ENCODE measurements at places on chromosomes 7 and 10.
A peak's percentile ranks its signal among the peaks of the same experiment; 100 is the strongest.

- DNase-seq: no peak
These were observed 27.1 kb downstream of the LRRC20 start for GRCh38 chr10:70355051-70356021.

DNA sequence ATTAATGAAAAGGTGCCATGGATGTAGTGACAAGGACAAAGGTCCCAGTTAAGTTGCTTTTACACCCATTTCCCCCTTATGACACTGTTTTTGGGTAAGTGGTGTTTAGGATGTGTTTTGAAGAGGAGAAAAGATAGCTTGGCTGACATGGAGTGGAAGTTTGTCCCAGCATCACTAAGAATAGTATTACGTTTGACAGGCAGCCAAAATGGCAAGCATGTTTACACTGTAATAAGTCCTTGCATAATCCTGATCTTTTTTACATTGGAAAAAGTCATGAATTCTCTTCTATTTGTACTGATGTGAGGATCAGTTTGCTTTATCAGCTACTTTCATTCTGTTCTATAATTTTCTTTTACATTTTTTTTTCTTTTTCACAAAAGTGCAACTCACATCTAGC lies 137.8 kb downstream of the CHRM2 start:
- DNase-seq: no peak

DNA sequence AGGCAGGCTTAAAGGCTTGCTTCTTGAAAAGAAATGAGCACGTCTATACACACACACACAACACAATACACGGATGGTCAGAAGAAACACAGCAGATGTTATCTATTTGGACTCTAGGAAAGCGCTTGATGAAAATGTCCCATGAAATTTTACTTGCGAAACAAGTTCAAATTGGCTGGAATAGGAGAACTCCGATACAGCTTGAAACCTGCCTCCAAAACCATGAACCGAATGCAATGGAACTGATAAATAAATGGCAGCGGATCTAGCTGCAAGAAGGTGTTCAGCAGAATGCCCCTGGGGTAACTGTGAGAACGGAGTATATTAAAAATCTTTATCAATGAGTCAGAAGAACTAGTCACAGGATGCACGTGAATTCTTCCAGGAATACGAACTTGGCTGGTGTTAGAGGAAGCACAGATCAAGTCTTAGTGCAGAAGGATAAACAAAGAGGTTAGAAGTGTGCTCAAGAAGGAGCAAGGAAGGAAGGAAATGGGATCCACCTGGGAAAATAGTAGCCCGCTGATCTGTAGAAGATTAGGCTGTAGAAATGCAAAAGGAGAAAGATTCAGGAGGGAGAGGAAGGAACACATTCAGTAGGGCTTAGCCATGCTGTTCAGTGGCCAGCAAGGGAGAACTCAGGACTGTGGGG lies 142.0 kb upstream of the PRKCQ start:
- DNase-seq: no peak

DNA sequence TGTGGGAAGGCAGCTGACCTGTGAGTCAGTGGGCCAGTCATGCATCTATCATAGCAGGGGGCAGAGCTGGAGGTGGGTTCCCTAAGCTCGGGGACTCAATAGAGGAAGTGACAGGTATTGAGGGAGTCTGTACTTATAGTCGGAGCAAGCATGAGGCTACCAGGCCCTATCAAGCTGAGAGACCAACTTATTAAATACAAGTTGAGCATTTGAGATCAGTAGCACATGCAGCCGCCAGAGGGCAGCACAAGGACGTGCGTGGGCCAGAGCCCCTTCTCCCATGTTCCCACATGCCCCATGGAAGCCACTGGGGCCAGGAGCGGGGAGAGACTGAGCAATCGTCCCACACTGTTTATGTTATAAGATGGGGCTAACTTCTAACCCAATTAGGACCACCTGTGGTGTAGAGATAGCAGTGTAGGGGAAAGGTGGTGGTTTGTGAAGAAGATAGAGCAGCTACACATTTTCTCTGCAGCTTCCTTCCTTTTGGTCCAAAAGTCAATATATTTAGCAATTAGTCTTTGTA lies 13.0 kb upstream of the STK31 start:
- DNase-seq: peak; percentile 77

- peak; percentile 79 for DNase-seq
These were observed 6.4 kb downstream of the CDHR1 start for GRCh38 chr10:84200537-84201243.

GRCh38 chr10:75978213-75978612 lies 546.8 kb downstream of the LRMDA start:
- no peak for DNase-seq

DNA sequence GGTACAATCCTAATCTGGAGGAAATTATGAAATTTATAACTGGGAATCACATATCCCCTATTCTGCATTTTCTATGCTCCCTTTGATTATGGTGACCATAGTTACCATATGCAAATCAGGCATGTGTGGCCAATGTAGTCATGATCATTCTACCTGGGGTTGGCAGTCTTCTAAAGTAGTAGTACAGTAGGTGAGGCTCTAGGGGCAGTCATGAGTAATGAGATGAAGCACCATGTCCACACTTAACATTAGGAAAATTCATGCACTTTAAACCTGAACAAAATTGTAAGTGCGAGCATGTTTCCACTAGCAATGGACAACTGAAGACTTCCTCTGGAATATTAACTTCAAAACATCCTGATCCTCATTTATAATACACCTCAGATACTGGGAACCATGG lies 545.9 kb downstream of the SUGCT start:
- DNase-seq: peak; percentile 23

DNA sequence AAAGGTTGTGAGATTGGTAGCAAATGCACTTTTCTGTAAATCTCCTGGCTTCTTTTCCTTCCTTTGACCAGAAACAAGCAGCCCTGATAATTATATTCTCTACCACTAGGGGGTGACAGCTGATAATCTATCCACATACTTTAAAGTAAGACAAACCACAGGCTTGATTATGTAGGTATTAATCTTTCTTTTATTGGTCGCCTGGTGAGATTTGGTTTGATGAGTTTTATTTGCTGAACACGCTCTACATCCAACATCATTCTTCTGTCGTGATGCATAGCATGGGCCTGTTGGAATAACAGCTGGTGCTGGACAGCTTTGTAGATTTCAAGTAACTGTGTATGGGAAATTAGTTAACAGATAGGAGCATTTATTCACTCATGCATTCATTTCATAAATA lies 63.5 kb downstream of the ZNF365 start:
- DNase-seq: peak; percentile 61

DNA sequence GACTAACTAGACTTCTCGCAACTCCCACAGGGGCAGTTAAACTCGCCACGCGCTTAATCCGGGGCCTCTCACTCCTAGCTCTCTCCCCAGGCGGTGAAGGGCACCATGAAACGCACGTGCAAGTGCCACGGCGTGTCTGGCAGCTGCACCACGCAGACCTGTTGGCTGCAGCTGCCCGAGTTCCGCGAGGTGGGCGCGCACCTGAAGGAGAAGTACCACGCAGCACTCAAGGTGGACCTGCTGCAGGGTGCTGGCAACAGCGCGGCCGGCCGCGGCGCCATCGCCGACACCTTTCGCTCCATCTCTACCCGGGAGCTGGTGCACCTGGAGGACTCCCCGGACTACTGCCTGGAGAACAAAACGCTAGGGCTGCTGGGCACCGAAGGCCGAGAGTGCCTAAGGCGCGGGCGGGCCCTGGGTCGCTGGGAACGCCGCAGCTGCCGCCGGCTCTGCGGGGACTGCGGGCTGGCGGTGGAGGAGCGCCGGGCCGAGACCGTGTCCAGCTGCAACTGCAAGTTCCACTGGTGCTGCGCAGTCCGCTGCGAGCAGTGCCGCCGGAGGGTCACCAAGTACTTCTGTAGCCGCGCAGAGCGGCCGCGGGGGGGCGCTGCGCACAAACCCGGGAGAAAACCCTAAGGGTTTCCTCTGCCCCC lies 19.5 kb downstream of the WNT8B start:
- DNase-seq: peak; percentile 60

- no peak for DNase-seq
These were observed 14.0 kb upstream of the GTPBP4 start for GRCh38 chr10:974038-974784.

GRCh38 chr10:6678211-6678803 lies 98.2 kb upstream of the PRKCQ start:
- peak; percentile 64 for DNase-seq

GRCh38 chr7:157587051-157587804 lies 250.4 kb downstream of the DNAJB6 start:
- no peak for DNase-seq

GRCh38 chr7:44261240-44261639 lies 60.5 kb downstream of the YKT6 start:
- DNase-seq: no peak

DNA sequence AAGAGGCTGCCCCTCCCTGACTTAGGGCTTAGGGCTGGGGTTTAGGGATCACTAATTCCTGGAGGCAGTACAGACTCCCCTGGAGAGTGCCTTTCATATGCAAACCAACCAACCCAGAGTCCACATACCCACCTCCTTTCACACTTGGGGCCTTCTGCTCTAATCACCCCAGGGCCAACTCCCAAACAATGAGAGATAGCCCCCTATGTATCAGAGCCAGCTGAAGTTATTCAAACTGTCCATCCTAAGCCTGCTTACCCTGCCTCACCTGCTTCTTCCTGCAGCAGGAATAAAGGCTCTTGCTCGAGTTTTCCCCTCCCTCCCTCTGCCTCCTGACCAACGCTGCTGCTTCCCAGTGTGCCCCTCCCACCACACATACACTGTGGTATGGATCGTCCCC lies 51.8 kb upstream of the SLC35G1 start:
- no peak for DNase-seq

- no peak for DNase-seq
These were observed 55.9 kb downstream of the USP6NL start for GRCh38 chr10:11555556-11555955.

GRCh38 chr10:88592906-88593305 lies 6.3 kb downstream of the LIPJ start:
- no peak for DNase-seq

- DNase-seq: no peak
These were observed 56.3 kb upstream of the RAPGEF5 start for GRCh38 chr7:22413211-22413610.

GRCh38 chr10:110252151-110252550 lies 44.7 kb downstream of the MXI1 start:
- no peak for DNase-seq

GRCh38 chr10:20407357-20407756 lies 489.8 kb downstream of the NEBL start:
- DNase-seq: no peak

GRCh38 chr10:15430969-15431771 lies 60.1 kb upstream of the FAM171A1 start:
- DNase-seq: no peak

GRCh38 chr7:141490474-141490873 lies 60.7 kb upstream of the AGK start:
- DNase-seq: no peak

GRCh38 chr10:18079665-18080295 lies 60.4 kb upstream of the CACNB2 start:
- DNase-seq: no peak

DNA sequence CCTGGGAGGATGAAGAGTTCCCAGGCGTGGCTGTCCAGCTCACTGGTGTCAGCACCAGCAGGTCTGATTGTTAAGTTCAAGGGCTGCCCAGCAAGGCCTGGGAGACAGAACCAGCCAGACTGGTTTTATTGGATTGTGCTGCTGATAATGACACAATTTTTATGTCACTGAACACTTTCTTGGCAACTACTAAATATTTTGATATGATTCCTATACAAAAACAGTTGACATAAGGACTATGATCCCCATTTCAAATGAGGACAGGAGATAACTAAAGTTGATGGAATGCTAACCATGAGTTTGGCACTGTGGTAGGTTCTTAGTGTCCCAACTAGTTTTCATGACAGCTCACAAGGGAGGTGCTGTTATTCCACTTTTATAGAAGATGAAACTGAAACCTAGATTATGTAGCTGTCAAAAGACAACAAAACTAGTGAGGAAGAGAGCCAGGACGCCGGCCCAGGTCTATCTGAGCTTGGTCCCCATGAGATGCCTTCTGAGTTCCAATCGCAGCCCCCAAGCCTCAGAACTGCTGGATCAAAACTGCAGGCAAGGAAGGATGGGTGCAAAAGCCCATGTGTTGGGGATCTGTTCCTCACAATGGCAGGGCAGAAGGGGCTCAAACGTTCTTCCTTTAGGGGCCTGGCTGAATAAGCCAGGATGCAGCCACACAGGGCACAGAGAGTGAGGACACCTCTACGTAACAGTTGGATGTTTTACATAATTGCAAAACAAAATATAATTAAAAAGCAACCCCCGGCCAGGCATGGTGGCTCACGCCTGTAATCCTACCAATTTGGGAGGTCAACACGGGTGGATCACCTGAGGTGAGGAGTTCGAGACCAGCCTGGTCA lies 52.8 kb downstream of the COBL start:
- no peak for DNase-seq

GRCh38 chr7:6193709-6194108 lies 78.7 kb downstream of the CYTH3 start:
- no peak for DNase-seq

DNA sequence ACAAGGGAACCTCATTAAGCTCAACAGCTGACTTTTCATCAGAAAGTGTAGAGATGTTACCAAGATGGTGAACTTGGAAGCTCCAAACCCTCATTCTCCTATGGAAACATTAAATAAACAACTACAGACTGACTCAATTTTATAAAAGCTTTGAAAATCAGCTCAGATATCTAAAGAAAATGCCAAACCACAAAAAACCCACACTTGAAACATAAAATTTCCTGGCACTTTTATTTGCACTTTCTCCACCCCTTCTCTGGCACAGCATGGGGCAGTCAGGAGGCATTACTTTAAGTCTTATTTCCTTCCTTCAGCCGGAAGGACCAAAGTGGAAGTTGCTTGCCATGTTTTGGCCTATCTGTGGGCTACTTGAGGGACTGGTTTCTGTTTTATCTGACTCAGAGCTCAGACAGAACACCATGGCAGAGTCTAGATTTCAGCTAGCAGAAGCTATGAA lies 114.7 kb downstream of the ODAD2 start:
- peak; percentile 51 for DNase-seq

DNA sequence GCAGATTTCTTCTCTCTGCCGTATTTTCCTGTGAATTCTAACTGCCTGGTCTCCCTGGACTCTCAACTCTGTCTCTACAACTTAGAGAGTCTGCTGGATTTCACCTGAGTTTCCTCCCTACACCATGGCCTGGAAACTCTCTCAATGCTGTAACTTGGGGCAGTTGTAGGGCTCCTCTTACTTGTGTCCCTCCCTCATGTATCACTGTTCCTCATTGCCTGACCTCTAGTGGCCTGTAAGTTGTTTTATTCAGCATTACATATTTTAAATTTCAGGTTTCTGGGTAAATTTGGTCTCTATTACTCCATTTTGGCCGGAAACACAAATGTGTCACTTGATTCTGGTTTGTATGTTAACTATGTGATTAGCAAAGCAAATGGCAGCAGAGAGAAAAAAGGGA lies 70.9 kb downstream of the DYNC1I1 start:
- DNase-seq: no peak

Measured in hematopoietic multipotent progenitor cell treated with erythropoietin and hydrocortisone succinate and interleukin-3 and kit ligand, for 8 days (in vitro differentiated cells).